DMS79 (cell line): ENCODE measurements at places on chromosomes 5 and 9.

GRCh38 chr9:108855888-108856287 lies at the start of gene ACTL7B:
Gene ACTL7B, minus strand, starts transcription at chr9:108855986. Its CDS starts 56 bp downstream, at chr9:108855930.
- DNase-seq = no peak

- DNase-seq = no peak
Measured at GRCh38 chr5:151924564-151925301, at the start of gene GLRA1. Gene GLRA1, minus strand, starts transcription at chr5:151924851. Its CDS starts 302 bp downstream, at chr5:151924549.

GRCh38 chr5:132751444-132751843 lies 4.2 kb downstream of the CCNI2 start:
- DNase-seq = no peak

- no peak for DNase-seq
Measured at GRCh38 chr9:88835038-88835466, 156.2 kb upstream of the S1PR3 start.

DNA sequence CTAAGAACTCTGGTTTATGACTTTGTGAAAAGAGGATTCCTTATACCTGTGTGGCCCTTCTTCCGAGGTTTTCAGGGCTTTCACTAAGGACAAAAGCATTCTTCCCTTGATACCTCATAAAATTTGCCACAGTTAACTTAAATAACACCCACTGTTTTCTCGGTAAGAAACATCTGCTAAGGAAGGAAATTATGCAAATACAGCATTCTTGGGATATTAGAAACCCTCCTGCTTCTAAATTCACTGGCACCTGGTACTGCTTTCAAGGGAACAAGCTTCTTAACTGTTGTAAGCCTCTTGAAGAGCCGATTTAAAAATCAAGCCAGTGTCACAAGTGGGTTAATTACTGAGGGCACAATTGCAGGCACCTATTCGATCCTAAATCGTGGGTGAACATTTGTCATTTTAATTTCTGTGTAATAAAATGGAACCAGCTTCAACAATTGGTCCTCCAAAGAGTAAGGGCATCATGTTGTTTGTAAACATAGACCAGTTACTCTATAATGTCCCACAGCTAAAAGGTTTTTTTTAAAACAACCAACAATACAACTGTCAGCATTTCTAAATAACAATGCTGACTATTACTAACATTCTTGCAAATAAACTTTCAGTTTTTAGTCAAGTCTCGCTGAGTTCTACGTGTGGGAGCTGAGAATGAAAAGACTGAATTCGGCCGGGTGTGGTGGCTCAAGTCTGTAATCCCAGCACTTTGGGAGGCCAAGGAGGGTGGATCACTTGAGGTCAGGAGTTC lies 26.6 kb downstream of the AK3 start:
- no peak for DNase-seq

DNA sequence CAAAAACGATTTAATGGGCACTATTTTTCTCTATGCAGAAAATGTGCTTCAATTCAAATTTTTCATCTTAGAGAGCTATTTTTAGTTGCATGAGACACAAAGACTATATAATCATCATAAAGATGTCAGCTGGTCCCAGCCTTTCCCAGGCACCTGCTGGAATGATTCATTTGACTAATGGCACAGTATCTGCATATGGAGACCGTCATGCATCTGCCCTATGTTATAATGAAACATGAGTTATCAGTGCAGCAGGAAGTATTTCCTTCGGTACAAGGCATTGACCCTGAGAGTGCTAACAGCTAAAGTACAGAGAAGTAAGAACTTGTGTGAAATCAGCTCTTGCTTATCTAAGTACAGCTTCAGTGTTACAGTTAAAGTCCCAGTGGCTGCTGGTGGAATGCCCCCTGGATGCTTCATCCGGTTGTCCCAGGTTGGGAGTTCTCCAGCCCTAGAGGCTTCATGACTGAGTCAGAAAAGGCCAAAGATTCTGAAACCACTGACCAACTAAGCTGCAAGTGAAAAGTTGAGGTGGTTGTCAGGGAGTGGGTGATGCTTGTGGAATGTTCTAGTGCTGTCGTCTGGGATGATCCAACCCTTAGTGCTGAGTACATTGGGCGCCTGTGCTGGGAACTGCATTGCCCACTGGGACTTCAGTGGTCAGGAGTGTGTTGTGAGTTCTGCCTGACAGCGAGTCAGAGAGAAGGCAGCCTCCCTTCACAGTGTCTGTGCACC lies 57.2 kb downstream of the MTRR start:
- DNase-seq = no peak

- no peak for DNase-seq
Measured at GRCh38 chr9:14428781-14429230, 114.9 kb upstream of the NFIB start.

DNA sequence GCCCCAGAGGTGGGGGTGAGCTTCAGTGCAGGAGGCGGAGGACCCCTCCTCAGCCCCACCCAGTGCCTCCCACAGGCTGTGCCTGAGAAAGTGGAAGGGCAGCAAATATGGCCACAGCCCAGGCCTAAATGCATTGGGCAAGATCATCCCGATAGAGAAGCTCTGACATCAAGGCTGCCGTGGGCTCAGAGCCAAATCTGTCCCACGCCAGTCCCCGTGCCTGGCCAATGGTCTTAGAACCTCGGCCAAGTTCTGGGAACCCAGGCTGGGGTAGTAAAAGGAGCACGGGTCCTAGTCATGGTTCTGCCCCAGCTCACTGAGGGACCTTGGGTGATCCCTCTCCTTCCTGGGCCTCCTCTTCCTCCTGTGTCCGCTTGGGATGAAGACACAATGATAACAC lies 27.7 kb upstream of the TNIP1 start:
- no peak for DNase-seq

DNA sequence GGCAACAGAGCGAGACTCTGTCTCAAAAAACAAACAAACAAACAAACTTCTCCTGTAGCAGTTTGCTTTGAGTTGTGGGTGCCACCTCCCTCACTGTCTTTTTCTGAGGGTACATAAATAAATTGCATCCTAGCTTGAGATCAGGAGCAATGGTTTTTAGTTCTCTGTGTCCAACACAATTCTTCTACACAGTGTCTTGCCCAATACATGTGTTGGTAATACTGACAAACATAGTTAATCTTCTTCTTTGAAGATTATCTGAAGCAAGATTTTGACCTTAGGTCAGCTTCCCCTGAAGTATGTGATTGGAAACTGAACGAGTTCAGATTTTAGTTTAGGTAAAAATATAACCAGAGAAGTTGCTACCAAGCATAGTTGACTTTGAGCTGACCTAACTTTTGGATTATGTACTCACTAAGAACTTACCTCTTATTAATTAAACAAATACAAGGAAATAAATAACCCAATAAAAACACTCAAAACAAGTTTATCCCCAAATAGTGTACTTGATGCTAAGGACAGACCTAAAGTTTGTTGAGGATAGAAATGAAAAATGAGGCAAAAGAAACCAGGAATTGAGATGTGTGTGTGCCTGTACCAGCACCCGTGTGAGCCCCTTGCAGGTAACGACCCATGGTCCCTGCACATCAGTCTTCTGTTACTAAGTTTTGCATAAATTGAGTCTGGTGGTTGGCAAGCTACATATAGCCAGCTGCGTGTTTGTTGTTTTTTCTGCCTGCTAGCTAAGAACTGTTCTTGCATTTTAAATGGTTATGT lies 16.2 kb downstream of the TJP2 start:
- no peak for DNase-seq

DNA sequence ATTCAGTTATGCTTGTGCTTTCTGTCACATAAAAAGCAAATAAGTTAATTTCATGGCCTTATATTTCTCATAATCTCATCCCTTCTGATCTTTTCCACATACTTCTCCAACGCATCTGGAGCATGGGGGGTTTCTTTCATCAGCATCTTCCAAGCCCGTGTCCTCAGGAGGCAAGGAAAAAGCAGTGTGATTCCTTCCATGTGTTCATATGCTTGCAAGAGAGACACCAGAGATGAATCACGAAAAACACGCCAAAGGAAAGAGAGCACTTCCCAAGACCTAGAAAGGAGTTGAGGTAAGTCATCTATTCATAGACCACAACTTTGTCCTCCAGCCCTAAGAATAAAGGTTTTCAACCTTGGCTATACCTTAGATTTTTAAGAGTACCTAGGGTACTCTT lies 26.0 kb upstream of the SVEP1 start:
- DNase-seq = no peak

DNA sequence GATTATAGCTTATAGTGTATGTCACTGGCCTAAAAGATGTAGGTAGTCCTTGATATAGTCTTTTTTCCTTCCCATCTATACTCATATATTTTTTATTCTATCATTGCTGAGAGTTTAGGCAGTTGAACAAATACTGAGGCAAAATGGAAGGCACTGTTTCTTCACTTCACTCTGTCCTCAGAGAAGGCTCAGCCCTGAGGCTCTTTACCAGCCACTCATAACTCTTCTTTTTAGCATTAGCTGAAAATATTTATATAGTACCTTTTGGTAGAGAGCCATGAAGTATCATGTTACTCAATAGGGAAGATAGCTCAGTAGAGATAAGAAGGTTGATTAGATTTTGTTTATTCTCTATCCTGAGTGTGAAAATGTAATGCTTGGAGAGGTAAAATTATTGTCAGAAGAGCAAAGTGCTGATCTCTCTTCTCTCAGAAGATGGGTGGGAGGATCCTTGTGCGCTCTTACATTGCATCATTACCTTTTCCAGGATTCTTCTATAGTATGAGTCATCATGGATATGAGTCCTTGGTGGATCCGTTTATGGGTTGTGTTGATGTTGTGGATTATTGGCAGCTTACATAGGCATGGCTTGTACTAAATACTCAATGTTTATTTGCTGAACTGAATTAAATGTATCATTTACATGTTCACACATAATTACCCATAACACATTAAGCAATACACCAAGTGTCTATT lies 88.1 kb downstream of the ANXA1 start:
- DNase-seq = no peak

DNA sequence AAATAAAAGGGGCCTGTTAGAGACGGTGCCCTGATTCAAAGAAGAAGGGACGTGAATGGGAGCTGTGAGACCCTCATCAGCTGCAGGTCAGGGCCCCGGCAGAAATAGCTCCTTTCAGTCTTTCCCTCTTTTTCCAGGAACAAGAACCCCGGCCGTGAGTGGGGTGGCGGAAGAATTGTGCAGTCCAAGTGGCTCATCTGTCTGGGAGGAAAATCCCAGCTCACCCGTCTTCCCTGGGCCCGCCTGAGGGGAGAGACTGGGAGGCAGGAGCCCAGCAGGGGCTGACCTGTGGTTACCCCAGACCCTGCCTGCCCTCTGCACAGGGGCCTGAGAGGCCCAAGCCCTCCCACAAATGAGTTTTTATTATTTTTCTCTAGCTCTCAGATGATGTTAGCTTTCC lies 24.8 kb upstream of the CSF1R start:
- DNase-seq = no peak

GRCh38 chr9:91515074-91515687 lies 91.5 kb upstream of the NFIL3 start:
- no peak for DNase-seq

GRCh38 chr5:178331491-178331996 lies 98.9 kb upstream of the PHYKPL start:
- DNase-seq = no peak

- no peak for DNase-seq
Measured at GRCh38 chr5:43555895-43556606, 826 bp downstream of the PAIP1 start.

- DNase-seq = no peak
Measured at GRCh38 chr5:17436761-17437221, 61.2 kb upstream of the TAF11L2 start.

- DNase-seq = no peak
Measured at GRCh38 chr9:121960665-121961064, 132.4 kb downstream of the TTLL11 start.

DNA sequence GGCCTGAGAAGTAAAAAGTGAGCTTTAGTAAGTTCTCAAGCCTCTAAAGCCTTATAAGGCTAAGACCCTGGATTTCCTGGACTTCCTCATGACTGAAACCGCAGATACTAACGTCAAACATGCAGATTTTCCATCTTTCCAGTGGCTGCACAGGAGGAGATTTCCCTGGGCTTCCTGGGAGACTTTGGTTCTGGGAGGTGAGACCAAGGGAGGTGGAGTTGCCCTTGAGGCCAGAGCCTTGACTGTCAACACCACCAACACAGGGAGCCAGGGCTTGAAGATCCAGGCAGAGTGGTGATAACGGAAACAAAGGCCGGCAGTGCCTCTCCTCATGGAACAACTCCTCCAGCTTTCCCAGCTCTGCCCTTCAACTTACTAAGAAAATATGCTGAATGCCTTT lies 144.7 kb upstream of the LRRTM2 start:
- DNase-seq = no peak

DNA sequence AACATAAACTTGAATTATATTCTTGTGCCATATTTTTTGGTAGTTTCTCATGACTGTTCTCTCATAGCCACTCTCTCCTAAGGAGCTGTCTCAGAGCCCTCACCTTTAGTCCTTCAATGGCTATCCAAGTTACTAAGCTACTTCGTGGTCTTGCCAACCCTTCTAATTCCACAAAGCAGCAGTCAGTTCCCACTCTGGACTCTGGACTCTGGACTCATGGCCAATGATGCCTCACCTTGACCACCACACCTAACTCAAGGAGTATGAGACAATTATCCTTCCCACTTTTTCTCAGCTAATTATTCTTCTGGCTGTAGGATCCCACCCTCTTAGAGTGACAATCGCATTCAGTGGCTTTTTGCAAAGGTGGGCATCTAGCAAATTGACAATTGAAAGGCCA lies 42.2 kb downstream of the TUSC1 start:
- no peak for DNase-seq

DNA sequence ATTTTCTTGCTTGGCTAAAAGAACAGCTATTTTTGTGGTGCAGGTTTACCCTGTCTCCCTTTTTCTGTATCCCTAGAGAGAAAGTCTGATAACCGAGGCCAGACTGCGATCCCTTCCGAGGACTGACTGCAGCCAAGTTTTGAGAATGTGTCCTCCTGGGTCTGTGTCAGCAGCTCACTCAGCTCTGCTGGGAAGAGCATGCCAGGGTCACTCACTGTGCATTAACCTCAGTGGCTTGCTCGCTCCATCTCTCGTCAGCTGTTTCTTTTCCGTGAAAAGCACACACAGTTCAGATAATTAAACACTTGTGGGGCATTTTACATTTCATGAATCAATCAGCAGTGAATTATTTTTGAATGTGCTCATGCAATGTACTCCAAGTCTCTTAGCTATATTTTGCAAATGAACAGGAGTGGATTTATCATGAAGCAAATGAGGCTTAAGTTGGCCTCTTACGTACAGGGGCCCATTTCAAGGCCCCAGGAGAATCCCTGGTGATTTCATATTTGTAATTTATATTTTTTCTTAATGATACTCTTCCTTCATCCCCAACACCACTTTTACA lies 252.1 kb downstream of the SMARCA2 start:
- DNase-seq = peak; percentile 46

- no peak for DNase-seq
Measured at GRCh38 chr5:43043400-43043756, 3.3 kb upstream of the ANXA2R start.

- no peak for DNase-seq
Measured at GRCh38 chr5:122228728-122229392, 83.2 kb upstream of the SNCAIP start.

GRCh38 chr5:133377736-133378135 lies 234.6 kb downstream of the FSTL4 start:
- no peak for DNase-seq
